ENCODE measurements at places on chromosomes 6 and 20. TPM values are rescaled to one million over a fixed set of nuclear protein-coding genes. Genes with fewer than 3 reads are reported as not detected.

Gene BPIFB1
- not detected for total RNA-seq

Gene AGER
- total RNA-seq: 27.8 TPM

Gene RSPO3
- not detected for total RNA-seq

Gene CFAP206
- total RNA-seq: not detected

Gene OR2B6
- total RNA-seq: not detected
